ENCODE measurements at places on chromosomes 12 and 14.
A peak's percentile ranks its signal among the peaks of the same experiment; 100 is the strongest.

DNA sequence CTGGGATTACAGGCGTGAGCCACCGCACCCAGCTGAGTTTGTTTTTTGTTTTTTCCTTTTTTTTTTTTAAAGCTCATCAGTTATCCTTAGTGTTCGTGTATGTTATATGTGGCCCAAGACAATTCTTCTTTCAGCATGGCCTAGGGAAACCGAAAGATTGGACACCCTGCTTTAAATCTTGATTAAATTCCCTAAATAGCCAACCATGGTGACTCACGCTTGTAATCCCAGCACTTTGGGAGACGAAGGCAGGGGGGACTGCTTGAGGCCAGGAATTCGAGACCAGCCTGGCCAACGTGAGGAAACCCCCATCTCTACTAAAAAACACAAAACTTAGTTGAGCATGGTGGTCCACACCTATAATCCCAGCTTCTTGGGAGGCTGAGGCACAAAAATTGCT, 131.1 kb downstream of the MED13L start:
- DNase-seq: no peak

GRCh38 chr12:1634590-1635191, 5.7 kb downstream of the WNT5B start:
- peak; percentile 57 for DNase-seq

GRCh38 chr14:67483579-67484285, 4.8 kb downstream of the TMEM229B start:
- DNase-seq: no peak

DNA sequence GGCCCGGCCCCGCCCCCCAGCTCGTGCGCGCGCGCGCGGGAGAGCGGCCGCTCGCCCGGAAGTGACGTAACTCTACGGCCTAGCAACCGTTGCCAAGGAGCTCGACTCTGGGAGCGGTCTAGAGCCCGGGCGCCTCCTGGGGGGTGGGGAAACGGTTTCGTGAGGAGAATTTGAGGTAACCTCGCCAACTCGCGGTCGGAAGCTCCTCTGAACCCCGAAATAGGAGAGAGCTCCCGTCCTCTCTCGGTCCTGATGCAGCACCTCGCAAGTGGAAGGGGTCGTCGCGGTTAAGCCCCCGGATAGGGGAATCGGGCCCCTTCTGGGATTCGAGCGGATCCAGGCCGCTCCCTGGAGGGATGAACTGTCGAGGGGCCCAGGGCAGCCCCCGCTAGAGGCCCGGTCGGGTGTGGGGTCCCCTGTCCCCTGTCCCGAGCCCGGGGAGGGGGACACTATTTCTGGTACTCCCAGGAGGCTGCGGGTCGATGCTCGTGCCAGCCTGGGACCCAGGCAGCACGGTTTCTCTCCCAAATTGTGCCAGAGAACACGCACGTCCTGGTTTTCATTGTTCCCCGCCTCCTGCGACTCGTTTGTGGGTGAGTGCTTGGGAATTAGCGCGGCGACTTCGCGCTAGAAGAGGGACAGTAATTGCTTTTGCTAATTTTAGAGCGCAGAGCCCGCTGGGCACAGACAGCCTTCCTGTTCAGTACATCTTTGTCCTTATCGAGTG, at the start of gene IFT81:
Gene IFT81, plus strand, starts transcription at position 89 of the 727 bp plus-strand sequence. CDS start 3,024 bp downstream, outside the sequence.
- DNase-seq: peak; percentile 94

Data from stimulated activated CD4-positive, alpha-beta T cell treated with anti-CD3 and anti-CD28 coated beads, Interleukin-4, amount 100 ng/mL, for 48 hours (primary cell).